ENCODE measurements at places on chromosomes 5 and 9. TPM values are rescaled to one million over a fixed set of nuclear protein-coding genes. Genes with fewer than 3 reads are reported as not detected.

PLCXD3 gene
- total RNA-seq, result 44.4 TPM

STK10 gene
- total RNA-seq, result 15.5 TPM

GRCh38 chr5:169670769-169671525 lies 33.9 kb downstream of the DOCK2 start:
- no peak for DNase-seq

- DNase-seq, result no peak
Measured at GRCh38 chr5:147673266-147673665, 109.3 kb downstream of the JAKMIP2 start.

DNA sequence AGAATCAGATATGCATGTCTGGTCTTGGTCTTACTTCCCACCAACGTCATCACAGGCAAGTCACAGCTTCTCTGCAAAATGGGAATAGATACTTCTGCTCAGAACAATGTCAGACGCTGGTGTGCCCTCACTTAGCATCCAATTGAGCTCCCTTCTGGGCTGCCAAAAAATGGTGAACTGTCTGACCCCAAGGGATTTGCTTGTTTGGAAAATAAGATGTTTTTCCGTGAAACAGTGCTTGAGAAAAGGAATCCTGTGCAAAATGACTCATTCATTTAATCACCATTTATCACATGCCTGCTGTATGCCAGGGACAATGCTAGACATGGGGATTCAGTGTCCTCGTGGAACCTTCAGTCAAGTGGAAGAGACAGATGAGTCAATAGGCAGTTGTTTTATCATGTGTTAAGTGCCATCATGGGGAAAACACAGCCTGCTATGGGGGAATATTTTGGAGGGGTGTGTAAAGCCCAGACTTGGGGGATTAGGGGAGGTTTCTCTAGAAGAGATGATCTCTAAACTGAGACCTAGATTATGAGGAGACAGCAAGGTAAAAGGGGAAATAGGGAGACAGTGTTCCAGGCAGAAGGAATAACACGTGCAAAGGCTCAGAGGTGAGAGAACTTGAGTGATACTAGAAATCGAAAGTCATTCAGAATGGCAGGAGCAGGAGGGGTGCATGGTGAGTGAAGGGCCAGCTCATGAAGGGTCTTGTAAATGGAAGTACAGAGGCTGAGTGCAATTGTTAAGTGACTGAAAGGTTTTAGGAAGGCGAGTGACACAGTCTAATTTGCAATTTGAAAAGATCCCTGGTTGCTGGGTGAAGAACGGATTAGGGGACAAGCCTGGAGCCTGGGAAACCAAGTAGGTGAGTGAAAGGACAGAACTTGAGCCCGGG lies 3.9 kb downstream of the NIPAL4 start:
- no peak for DNase-seq

- no peak for DNase-seq
Measured at GRCh38 chr5:141783005-141783946, 94.9 kb downstream of the PCDH1 start.

DNA sequence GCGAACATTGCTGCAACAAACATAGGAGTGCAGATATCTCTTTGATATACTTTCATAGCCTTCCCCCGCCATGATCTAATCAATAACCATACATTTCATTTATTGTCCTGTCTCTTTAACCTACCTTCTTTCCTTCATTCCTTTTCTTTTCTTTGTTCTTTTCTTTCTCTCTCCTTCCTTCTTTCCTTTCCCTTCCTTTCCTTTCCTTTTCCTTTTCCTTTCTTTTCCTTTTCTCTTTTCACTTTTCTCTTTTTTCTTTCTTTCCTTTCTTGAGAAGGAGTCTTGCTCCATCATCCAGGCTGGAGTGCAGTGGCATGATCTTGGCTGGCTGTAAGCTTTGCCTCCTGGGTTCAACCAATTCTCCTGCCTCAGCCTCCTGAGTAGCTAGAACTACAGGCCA lies 100.3 kb downstream of the UNC13B start:
- DNase-seq, result no peak

GRCh38 chr9:137251490-137252268 lies 593 bp downstream of the STPG3 start:
- DNase-seq, result no peak

- DNase-seq, result peak; percentile 6
Measured at GRCh38 chr9:120923620-120924328, 2.8 kb downstream of the TRAF1 start.

- no peak for DNase-seq
Measured at GRCh38 chr9:92377876-92378275, 26.5 kb downstream of the OGN start.

GRCh38 chr5:179222246-179223017 lies 122.8 kb downstream of the ADAMTS2 start:
- peak; percentile 17 for DNase-seq

GRCh38 chr9:617445-618085 lies 223.9 kb upstream of the DMRT1 start:
- no peak for DNase-seq

GRCh38 chr5:1193591-1193985 lies 7.8 kb upstream of the SLC6A19 start:
- no peak for DNase-seq

- DNase-seq, result no peak
Measured at GRCh38 chr5:21802869-21803490, 1050.2 kb downstream of the CDH12 start.

DNA sequence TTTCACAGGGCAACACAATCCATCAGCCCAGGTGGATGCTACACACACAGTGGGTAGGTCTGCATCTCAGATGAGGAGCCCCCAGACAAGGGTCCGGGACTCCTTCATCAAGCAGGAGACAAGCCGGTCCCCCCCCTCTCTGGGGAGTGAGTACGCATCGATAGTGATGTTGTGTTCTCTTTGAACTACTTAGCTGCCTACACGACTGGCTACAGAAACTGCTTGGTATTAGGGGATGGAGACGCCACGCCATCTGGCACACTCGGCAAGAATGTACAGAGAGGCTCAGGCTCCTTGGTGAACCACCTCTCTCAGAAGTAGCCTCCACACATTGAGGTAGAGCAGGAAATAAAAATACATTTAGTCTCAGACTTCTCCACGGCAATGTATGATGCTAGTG lies 179.8 kb downstream of the CNTNAP3 start:
- DNase-seq, result no peak

GRCh38 chr9:82302968-82303655 lies 314.5 kb downstream of the SPATA31D1 start:
- no peak for DNase-seq
